ENCODE measurements at places on chromosomes 7 and 10.

DNA sequence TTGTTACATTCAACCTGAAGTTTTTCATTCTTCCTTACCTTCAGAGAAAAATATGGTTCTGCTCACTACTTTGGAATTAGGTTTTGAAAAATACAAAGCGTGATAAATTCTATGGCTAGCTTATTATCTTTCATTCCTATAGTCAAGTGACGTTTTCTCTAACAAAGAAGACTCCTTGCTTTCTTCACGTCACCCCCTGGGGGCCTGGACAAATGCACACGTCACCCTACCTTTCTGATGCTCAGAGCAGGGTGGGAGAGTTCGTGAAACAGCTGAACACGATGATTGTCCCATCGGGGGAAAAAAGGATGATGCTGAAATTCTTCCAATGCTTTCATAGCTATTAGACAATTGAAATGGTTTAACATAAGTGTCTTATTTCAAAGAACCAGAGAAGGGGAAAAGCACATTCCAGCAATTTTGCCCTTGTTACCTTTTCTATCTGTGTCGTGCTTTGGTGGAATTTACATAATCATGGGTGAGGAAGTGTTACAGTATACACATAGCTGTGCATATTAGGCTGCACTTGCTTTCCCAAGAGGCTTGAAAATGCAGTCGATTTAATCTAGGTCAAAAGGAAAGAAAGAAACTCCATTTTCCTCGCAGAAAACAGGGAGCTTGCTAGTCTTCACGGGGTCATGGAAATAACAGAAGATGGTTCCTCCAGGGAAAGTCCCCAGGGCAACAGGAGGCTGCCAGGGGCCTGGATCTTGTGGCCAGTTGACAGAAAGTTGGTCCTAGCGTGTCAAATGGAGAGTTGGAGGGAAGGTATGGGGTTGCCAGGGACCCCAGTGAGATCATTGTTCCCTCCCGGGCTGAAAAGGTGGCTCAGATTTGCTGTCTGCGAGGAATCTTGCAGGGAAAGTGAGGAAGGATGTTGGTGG, 189.2 kb downstream of the CELF2 start:
- DNase-seq = no peak

GRCh38 chr7:157574120-157574825, 237.5 kb downstream of the DNAJB6 start:
- DNase-seq = no peak

DNA sequence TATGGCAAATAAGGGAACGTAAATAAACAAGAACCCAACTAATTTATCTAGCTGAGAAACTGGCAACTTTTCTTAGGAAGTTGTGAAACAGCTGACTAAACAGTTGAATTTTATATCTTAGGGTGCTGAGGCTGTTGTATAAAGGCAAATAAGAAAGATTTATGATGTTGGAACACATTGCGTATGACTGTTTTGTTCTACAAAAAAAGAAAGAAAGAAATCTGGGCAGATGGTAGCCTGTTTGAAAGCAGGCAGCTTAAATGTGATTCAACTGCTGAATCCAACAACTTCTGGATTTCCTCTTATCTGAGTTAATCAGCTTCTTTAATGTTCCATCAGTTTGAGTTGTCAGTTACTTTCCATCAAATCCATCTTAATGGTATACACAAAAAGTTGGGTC, 214.5 kb downstream of the SNX13 start:
- no peak for DNase-seq

GRCh38 chr7:145692237-145692950, 424.2 kb upstream of the CNTNAP2 start:
- DNase-seq = peak; percentile 32

DNA sequence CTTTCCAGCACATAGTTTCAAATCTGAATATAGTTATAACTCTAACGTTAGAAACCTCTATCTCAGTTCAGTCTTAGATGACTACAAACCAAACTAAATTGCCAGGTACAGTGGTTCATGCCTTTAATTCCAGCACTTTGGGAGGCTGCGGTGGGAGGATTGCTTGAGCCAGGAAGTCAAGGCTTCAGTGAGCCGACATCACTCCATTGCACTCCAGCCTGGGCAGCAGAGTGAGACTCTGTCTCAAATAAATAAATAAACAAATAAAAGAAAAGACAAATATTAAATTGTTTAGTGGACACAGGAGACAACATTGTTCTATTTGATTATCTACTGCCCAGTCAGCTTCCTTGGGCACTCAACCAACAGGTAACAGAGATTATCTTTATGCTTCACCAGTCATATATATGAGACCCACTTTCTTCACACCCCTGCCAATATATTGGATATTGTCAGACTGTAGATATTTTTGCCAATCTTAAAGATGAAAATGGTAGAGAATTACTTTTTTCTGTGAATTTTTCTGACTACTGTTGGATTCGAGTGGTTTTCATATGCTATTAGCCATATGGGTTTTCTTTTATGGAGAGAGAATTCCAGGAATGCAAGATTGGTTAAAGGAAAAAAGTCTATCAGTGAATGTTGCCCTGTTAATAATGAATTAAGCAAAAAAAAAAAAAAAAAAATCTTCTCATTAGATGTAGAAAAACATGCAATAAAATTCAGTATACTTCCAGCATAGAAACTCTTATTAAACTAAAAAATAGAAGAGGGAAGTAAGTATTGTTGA, 16.0 kb downstream of the HDAC9 start:
- DNase-seq = peak; percentile 32

DNA sequence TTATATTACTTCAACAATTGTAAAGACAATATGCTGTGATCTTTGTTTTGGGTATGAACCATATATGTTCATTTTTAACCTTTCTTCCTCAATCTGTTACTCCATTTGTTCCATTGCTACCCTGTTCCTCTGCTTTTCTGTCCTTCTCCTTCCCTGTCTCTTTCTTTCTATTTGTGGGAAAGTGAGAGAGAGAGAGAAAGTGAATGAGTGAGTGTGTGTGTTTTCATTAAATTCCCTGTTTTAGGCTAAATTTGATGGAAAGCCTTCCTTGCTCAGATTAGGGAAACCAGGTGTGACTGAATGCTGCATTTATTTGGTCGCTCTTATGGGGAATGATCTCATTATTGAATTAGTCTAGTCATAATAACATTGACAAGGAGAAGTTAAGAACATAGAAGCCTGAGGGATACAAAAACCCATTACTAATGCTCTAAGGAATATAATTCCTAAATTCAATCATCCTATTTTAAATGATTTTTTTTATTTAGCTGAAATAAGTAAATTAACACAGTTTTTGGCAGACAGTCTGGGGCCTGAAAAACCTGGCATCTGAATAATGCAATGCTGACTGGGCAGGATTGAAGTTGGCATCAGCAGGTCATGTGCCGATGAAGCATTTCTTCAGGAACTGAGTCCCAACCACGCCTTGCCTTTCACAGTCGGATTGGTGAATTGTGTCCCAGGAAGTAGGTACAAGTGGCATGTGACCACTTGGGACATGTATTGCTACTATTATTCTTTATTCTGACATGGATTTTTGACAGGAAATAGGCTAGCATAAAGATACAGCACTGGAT, 117.6 kb upstream of the LRGUK start:
- DNase-seq = no peak

GRCh38 chr10:74500026-74500704, 326.2 kb upstream of the KAT6B start:
- DNase-seq = no peak

DNA sequence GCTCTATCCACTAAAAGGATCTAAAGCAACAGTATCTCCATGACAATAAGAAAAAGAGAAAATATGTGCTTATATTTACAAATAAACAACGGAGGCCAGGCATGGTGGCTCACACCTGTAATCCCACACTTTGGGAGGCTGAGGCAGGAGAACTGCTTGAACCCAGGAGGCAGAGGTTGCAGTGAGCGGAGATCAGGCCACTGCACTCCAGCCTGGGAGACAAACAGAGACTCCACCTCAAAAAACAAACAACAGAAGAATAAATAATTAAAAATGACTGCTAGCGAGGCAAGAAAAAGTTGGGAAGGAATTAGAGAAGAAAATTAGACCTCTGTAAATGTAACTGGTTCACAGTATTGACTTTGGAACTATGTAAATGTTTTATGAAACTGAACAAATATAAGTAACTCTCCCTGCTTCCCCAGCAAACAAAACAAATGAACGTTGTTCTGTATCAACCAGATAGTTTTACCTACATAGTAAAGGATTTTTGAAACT, 17.1 kb downstream of the TRIM24 start:
- DNase-seq = no peak

GRCh38 chr10:35674843-35675242, 32.7 kb upstream of the FZD8 start:
- no peak for DNase-seq

DNA sequence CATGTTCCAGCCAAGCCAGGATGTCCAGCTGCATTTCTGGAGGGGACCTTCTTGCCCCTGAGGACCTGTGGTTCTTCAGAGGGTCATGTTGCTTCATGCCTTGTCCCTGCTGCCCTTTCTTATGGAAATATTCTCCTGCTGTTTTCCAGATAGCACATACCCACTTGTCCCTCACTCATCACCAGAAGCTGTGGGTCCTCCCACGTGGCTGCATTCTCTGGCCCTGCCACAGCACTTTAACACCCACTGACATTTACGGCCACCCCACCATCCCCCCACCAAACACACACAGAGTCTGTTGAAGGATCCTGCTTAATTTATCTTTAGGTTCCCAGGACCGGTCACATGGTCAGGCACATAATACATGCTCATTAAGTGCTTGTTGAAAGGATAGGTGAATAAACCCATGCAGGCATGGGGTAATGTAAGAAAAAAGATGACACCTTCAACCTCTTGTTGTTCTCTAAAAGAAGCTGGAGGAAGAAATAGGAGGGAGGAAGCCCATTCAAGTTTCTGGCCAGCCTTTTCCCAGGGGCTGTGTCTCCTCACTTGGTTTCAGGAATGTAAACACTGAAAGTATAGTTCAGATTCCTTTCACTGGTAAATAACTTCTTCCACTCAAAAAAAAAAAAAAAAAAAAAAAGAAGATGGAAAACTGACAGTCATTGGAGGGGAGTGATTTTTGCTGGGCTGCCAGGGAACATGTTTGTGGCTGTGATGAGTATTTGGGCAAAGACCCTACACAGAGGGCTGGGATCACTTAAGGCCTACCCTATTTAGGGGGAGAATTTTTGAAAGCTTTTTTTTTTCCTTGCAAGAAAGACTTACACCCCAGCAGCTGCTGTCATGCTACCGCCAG, 19.8 kb upstream of the BMPER start:
- DNase-seq = peak; percentile 83

GRCh38 chr7:97390915-97391593, 273.6 kb downstream of the SDHAF3 start:
- DNase-seq = no peak

DNA sequence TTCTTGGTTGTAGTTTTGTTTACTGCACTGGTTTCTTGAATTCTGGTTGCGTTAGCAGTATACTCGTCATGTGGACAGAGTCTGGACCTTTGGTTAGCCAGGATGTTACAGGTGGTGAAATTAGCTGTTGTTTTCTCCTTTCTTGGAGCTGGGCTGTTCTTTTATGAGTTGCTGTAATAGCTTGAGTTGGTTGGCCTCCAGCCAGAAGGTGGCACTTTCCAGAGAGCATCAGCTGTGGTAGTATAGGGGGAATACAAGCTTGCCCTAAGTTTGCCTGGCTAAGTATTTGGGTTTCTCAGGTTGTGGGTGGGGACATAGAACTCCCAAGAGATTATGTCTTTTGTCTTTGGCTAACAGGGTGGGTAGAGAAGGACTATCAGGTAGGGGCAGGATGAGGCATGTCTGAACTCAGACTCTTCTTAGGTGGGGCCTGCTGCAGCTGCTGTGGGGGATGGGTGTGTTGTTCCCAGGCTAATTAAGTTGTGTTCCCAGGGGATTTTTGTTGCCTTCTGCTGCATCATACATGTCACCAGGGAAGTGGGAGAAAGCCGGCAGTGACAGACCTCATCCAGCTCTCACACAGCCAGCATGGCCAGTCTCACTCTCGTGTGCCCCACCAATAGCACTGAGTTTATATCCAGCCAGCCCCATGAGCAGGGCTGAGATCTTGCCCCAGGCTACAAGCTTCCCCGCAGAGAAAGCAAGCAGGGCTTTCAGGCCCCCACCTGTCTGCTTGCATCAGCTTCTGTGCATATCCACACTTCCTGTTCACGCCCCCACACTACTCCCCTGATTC, 246.7 kb upstream of the TPK1 start:
- no peak for DNase-seq

DNA sequence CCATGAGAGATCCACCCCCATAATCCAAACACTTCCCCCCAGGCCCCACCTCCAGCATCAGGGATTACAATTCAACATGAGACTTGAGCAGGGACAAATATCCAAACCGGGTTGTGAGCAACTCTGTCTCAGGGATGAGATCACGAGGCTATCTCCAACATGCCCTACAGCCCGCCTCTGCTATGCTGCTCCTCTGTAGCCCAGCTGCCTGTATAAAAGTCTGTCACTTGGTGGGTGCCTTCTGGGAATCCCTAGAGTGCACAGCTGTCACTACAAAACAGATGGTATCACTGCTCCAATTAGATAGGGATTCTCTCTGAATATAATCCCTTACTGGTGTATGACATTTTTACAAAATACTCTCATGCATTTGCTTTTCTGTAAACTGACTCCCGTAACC, 114.9 kb upstream of the NANOS1 start:
- no peak for DNase-seq

- no peak for DNase-seq
Measured at GRCh38 chr7:151411551-151411950, 1.7 kb upstream of the WDR86 start.

- no peak for DNase-seq
Measured at GRCh38 chr7:148712678-148713329, 14.1 kb downstream of the CUL1 start.

DNA sequence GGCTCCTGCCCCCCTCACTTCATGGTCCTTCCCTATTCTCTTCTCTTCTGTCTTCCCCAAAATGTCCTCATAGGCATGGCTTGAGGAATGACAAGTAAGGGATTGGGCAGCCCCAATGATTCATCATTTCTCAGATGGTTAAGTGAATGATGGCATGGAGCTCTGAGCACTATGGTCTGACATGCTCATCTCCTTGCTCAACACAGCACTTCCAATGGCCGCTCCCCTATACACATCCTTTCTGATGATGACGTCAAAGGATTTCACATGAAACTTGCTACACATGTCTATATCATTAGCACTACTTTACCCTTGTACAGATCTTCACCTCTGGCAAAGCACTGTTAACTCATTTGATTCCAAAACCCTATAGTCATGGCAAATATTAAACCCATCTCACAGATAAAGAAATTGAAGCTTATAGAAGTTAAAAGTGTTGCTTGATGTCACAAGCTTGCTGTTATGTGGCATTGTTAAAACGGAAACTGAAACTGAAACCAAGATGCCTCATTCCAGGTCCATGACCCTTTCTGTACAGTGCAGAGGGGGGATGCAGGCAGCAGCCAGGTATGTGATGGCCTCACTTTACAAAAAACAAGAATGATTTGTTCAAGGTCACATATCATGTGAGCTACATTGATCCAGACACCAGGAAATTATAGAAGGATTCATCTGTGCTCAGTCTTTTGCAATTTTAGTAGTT, 90.0 kb upstream of the PLXNA4 start:
- DNase-seq = peak; percentile 7

DNA sequence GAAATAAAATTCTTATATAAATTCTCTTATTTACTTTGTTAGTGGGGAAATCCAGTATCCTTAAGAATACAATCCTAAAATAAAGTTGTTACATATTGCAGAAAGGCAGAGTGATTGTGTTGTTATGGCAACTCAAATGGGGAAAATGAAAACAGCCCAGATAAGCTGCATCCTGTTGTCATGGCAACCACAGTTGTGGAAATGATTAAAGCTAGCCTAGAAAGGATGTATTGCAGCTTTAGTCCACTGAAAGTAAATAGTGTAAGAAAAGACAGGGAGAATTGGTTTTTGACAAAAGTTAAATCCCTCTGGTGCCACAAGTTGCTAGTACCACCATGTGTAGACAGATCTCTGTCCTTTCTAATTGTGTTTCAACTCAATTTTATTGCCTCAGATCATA, 43.2 kb downstream of the BTRC start:
- DNase-seq = peak; percentile 64

- peak; percentile 68 for DNase-seq
Measured at GRCh38 chr10:12214763-12215218, 18.8 kb downstream of the CDC123 start.

Measured in fibroblast of skin of scalp (primary cell).